Activated effector memory CD4-positive, alpha-beta T cell treated with Interleukin-2 at 50 U/mL for 16 hours (primary cell): ENCODE measurements at places on chromosomes 11 and 22.

GRCh38 chr22:48068323-48068885, 1306.0 kb downstream of the TBC1D22A start:
- no peak for DNase-seq

GRCh38 chr11:44171518-44171917, 76.0 kb downstream of the EXT2 start:
- DNase-seq: no peak

DNA sequence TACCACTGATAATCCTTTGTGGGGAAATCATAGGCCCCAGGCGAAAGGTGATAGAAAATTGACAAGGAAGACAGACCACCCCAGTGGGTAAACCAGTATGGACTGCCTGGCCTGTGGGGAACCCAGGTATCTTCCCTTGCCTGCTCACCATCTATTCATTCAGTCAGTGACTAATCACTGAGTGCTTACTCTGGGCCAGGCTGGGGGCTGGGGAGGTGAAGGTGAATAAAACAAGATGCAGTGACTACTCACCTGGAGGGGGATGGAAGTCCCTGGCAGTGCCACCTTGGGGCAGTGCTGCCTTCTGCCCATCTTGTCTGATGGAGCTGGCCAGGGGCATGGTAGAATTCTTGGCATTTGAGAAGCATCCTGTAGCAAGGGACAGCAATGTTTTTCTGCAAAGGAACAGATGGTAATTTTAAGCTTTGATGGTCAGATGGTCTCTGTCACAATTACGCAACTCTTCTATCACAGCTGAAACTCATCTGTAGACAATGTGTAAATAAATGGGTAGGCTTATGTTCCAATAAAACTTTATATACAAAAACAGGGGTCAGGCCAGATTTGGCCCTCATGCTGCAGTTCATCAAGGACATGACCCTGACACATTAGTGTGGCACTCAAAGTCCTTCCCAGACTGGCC, 4.6 kb downstream of the ISX start:
- DNase-seq: no peak

DNA sequence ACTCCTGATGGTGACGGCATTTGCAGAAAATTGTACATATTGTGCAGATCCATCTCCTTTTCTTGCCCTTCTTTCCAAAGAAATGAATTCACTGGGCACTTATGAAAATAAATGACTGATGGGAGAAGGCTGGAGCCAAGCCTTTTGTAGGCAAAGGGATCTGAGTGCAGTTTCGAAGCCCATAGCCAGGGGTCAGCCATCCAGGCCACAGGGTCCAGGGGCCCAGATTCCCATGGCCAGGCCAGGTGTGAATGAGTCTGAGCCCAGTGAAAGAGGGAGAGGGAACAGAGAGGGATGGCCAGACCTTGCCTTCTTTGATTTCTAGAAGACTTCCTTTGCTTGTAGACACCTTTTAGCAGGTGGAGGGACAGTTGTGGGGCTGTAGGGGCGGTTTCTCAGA, 209.1 kb downstream of the KIRREL3 start:
- DNase-seq: no peak

- no peak for DNase-seq
Measured at GRCh38 chr11:104968355-104968855, at the start of gene CASP4. CASP4 (minus strand) TSS chr11:104968574; CDS start chr11:104968525, 49 bp downstream.

GRCh38 chr11:46970913-46971625, 34.5 kb downstream of the CSTPP1 start:
- DNase-seq: no peak

DNA sequence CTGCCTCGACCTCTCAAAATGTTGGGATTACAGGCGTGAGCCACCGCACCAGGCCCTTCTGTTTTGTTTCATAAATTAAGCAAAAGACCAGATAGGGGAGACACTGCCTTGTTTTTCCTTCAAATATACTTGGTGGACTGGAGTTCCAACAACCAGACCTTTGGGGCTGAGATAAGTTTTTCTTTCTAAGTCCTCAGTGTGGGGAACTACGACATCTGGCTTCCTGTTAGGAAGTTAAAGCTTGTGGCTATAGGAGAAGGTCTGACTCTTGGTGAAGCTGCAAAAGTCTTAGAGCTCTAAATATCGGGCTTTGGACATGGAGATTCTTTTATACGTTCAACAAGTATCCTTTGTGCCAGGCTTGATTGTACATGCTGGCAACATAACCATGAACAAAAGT, 64.1 kb upstream of the EED start:
- no peak for DNase-seq

- DNase-seq: no peak
Measured at GRCh38 chr11:72330131-72330727, 86.3 kb upstream of the PHOX2A start.

- no peak for DNase-seq
Measured at GRCh38 chr22:37880668-37881440, 25.2 kb upstream of the MICALL1 start.

DNA sequence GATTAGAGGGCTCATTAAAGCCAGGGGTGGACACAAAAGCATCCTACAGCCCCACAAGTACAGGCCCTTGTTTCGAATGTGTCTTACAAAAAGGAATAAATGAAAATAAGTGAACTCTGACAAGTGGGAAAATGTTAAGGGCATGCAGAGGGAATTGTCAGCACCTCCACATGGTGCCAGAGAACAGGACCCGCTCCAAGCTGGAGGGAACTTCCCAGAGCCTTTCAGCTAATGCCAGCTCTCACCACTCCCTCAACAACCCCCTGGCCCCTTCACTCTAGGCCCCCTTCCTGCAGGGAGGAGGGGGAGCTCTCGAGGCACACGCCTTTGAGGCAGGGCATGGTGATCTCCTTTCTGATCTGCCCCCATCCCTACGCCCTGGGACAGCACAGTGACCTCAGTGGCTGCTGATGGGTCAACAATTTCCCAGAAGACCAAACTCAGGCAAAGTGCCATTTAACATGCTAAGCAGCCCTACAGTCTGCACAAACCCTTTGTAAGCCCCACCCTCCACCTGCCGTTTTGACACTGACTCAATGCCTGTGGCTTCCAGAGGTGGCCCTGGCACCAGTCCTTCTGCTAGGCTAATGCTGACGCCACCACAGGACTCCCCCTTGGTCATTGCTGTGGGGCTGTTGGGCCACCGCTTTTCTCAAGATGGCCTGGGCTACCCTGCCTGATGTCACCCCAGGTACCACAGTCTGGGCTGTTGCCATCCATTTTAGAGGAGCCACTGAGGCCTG, 12.5 kb upstream of the CHST1 start:
- DNase-seq: no peak

- no peak for DNase-seq
Measured at GRCh38 chr11:94741022-94741679, 27.0 kb upstream of the AMOTL1 start.

- DNase-seq: no peak
Measured at GRCh38 chr11:78239781-78240180, 51.1 kb downstream of the USP35 start.
